Neural crest cell (in vitro differentiated cells): ENCODE measurements at places on chromosomes 1 and 21. TPM values are rescaled to one million over a fixed set of nuclear protein-coding genes. Genes with fewer than 3 reads are reported as not detected.
A peak's percentile ranks its signal among the peaks of the same experiment; 100 is the strongest.

CAMK1G gene
- total RNA-seq: 1.1 and 1.8 TPM in 2 replicates

AMPD1 gene
- not detected in 2 replicates for total RNA-seq

DNM3 gene
- 3.5 and 3.9 TPM in 2 replicates for total RNA-seq

SPOCD1 gene
- total RNA-seq: 0.56 and 0.61 TPM in 2 replicates

SPAG17 gene
- total RNA-seq: 1.5 and 1.6 TPM in 2 replicates

WDR26 gene
- 65.5 and 67.9 TPM in 2 replicates for total RNA-seq

ZNF593OS gene
- not detected in 2 replicates for total RNA-seq

DNA sequence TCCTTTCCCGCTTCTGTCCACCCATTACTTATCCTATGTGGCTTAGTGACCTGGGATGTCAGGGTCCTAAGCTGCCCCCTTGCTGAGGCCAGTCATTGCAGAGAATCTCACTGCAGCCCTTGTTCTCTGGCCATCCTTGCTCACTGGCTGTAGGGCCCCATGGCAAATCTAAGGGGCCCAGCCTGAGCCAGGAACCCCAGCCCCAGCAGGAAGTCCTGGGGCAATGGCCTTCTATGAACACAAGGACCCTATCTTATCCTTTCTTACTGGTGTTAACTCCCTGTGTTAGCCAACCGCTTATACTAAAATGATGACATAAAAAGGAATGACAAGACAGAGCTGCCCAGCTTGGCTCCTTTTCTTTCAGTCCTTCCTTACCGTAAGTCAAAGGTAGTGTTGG, 29.9 kb downstream of the DHCR24 start:
- DNase-seq: peak; percentile 19

GRCh38 chr21:29305561-29305960, 6.8 kb downstream of the BACH1 start:
- DNase-seq: no peak

DNA sequence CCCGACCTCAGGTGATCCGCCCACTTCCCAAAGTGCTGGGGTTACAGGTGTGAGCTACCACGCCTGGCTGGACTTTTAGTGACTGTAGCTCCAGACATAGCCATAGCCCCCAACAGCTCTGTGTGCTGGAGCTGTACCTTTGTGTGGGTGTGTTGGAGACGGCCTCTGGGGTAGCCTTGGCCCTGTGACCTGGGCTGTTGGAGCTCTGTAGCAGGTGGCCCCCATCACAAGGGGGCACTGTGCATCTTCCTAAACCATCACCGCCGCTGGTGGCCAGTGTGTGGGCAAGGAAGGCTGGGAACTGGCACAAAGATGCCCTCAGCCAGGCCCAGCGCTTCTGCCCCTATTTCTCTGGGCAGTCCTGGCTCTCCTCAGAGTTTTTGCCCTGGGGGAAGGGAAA, 38.4 kb upstream of the FOXO6 start:
- DNase-seq: no peak

DNA sequence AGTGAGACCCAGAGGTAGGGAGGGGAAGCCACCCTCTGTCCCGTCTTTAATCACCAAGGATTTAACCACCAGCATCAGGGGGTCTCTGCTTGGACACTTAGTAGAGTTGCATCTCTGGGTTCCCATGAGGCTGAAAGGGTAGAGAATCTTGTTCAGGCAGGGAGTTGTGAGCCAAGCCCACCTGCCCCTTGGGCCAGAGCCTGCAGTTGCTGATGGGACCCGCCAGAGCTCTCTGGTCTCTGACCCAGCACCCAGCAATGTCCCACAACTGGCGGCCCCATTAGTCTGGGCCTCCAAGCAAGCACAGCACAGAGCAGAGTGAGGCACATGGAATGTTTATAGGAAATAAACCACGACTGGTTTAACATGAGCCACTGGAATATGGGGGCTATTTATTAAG, 166.3 kb downstream of the TRIM33 start:
- DNase-seq: no peak

GRCh38 chr1:94929351-94930217, 2.7 kb upstream of the CNN3 start:
- no peak for DNase-seq

GRCh38 chr1:218674280-218674773, 329.2 kb downstream of the TGFB2 start:
- DNase-seq: peak; percentile 21

GRCh38 chr1:167115655-167116054, 21.8 kb downstream of the STYXL2 start:
- no peak for DNase-seq

DNA sequence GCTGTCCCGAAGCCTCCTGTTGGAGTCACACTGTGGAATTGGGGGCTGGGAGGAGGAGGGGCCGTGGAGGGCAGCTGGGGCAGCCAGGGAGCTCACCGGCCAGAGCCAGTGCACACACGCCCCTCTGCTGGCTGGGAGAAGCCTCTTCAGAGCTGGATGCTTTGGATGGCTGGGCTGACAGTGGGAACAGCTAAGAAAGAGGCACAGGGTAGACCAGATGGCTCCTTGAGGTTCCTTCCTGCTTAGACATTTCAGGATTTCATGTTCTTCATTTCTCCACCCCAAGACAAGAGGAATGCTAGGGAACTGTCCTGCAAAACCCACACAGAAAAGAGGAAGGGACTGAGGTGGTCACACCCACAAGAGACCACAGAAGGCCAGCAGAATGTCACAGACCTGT, 254.8 kb upstream of the VAMP3 start:
- DNase-seq: no peak

DNA sequence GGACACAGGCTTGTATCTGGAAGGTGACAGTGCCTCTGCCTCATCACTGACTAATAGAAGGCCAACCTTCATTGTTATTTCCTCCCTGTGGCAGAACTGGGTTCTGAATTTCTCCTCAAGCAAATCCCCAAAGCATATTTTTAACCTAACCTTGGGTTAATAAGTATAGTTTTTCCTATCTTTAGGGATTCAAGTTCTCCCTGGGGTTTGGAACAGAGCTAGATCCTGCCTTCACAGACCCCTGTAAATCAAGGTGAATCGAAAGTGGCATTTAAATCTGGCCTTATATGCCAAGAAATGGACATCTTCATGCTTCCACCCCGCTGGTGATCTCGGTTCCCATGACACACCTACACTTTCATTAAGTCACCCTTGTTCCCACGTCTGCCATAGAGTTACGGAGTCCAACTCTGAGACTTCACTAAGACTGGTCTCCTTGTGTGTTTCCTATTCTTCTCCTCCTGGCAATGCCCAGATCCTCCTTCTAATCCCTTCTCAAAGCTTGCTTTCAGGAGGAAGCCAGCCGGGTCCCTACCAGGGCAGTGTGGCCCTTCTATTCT, 4.3 kb upstream of the CHI3L2 start:
- no peak for DNase-seq

- DNase-seq: no peak
These were observed 389.7 kb downstream of the NCAM2 start for GRCh38 chr21:21387916-21388315.

- no peak for DNase-seq
These were observed 5.2 kb downstream of the TBX15 start for GRCh38 chr1:118982821-118983557.

GRCh38 chr1:160438935-160439334, 38.6 kb downstream of the VANGL2 start:
- DNase-seq: no peak

DNA sequence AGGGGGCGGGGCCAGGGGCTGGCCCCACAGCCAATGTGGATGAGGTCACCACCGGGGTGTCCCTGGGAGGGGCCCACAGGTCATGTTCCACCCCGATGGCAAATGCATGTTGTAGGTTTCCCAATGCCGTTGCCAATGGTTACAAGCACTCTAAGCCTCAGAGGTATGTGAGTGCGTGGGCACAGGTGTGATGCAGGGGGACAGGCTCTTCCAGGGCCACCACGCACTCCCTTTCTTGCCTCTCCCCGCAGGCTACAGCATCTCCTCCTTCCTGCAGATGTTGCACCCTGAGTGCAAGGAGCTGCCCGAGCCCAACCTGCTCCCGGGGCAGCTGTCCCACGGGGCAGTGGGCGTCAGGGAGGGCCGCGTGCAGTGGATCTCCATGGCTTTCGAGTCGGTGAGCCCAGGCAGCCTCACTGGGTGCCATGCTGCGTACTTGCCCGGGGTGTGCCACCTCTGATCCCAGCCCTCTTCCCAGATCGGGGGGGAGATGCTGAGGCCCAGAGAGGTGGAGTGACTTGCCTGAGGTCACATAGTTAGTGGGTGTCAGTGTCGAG, 52.4 kb downstream of the DISP3 start:
- DNase-seq: no peak

DNA sequence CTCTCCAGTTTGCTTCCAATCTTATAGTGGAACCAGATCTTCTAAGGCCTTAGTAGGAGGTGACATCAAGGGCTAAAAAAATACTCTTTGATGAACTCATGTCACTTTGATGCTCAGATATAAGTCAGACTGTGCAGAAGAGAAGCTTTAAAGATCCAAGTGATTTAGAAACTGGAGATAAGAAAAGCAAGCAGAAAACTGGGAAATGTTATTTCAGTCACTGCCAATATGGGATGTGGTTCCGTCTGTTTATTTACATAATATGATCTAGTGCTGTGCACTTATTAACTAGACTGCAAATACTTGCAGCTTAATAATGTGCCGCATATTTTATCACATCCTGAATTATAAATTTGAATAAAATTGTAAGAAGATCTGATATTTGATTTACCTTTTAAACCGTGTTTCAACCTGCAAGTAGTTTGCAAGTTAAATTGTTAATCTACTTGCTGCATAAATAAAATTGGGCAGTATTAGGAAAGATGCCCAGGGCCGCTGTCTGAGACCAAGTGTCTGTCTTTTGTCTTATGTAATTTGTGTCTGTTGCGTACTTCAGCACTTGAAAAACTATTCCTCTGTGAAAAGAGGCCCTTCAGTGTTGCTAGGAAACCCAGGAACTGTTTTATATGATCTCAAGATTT, 29.6 kb downstream of the CXADR start:
- no peak for DNase-seq
